ENCODE measurements at places on chromosomes 3 and 15.

GRCh38 chr15:79595995-79596622 lies 164.0 kb downstream of the MINAR1 start:
- peak; percentile 93 for DNase-seq
- H3K36me3 ChIP-seq = no peaks in the 10 kb centered on the region
- H3K4me3 ChIP-seq = no peak overlapping the region
- H3K4me1 ChIP-seq = no peaks in the 10 kb centered on the region

GRCh38 chr3:61530355-61530754 lies 31.0 kb upstream of the PTPRG start:
- peak; percentile 10 for DNase-seq
- H3K4me1 ChIP-seq = no peaks in the 10 kb centered on the region
- H3K27ac ChIP-seq = no peak overlapping the region
- H3K4me3 ChIP-seq = no peak overlapping the region
- no peaks in the 10 kb centered on the region for H3K27me3 ChIP-seq

GRCh38 chr3:187612656-187613055 lies 57.5 kb downstream of the SST start:
- H3K36me3 ChIP-seq = no peaks in the 10 kb centered on the region
- H3K4me1 ChIP-seq = no peaks in the 10 kb centered on the region
- H3K4me3 ChIP-seq = no peak overlapping the region
- no peaks in the 10 kb centered on the region for H3K27me3 ChIP-seq

DNA sequence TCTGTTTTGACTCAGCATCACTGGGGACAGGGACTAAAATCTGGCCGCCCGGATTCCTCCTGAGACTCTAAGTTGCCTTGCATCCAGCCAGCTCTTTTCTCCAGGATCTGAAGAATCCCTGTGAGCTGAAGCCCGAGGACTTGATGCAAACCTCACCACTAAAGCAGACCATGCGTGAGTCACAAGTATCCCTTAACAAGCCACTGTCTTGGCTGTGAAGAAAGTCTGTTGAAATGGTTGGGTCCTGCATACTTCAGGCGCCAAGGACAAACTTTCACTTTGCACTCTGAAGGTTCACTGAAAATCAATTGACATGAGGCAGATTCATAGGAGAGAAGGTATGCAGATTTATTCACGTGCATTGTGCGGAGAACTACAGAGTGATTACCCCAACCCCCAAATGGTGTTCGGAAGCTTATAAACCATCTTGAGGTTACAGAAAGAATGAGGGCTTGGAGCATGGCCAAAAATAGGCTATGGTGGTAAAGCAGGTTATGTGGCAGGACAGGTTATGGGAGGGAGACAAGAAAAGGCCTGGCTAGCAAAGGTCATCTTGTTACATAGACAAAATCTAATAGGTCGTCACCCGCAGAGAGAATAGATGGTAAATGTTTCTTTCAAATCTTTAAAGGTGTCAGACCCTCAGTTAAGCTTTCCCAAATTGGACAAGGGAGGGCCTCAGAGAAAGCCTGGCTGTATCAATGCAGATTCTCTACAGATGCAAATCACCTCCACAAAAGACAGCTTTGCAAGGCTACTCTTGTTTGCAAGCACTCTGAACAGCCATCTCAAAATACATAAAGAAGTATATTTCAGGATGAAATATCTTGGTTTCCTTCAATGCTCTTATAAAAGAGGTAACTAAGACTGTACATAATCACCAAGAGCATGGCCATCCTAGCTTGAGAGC lies 126.3 kb upstream of the PLAAT1 start:
- no peak overlapping the region for H3K27ac ChIP-seq
- DNase-seq = no peak
- no peaks in the 10 kb centered on the region for H3K27me3 ChIP-seq
- no peak overlapping the region for H3K4me3 ChIP-seq
- H3K36me3 ChIP-seq = no peaks in the 10 kb centered on the region
- no peaks in the 10 kb centered on the region for H3K4me1 ChIP-seq

DNA sequence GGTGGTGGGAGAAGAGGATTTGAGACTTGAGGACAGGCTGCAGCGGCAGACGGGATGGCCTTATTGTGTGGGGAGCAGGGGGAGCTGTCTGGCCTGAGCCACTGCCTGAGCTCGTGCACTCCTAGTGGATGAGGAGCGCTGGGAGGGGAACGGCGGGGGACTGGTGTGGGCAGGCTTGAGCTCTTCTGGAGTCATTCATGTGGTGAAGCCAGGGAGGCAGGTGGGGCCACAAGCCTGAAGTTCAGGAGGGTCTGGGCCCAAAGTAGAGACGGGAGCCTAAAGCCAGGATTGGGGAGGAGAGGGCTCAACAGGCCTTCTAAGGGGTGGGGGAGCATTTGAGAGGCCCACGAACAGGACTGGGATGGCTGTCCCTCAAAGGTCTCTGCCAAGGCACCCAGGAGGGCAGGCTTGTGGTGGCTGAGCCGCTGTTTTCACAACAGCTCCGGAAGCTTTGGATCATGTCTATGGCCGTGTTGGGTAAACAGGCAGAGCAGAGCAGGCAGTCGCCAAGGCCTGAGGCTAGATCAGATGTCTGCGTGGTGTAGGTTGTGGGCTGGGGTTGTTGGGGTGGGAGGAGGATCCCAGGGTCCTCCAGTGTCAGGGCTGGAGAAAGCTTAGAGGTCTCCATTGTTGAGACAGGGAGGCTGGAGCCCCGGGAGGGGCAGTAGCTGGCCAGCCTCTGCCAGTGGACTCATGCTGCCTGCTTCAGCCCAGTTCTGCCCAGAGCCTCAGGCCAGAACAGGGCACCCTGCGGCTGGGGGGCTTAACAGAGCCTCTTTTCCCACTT lies 8.2 kb downstream of the PRKCD start:
- no peaks in the 10 kb centered on the region for H3K36me3 ChIP-seq
- H3K4me1 ChIP-seq = peaks cover 63% of the 10 kb centered on the region
- DNase-seq = no peak
- no peaks in the 10 kb centered on the region for H3K27me3 ChIP-seq

- DNase-seq = no peak
- H3K27me3 ChIP-seq = no peaks in the 10 kb centered on the region
- H3K4me1 ChIP-seq = no peaks in the 10 kb centered on the region
- no peak overlapping the region for H3K4me3 ChIP-seq
These were observed 161.3 kb downstream of the GREM1 start for GRCh38 chr15:32878869-32879805.

- H3K36me3 ChIP-seq = no peaks in the 10 kb centered on the region
- H3K4me1 ChIP-seq = no peaks in the 10 kb centered on the region
- H3K4me3 ChIP-seq = no peak overlapping the region
- H3K27me3 ChIP-seq = no peaks in the 10 kb centered on the region
These were observed 316.7 kb upstream of the SEMA6D start for GRCh38 chr15:47400603-47401002.

- DNase-seq = no peak
- no peaks in the 10 kb centered on the region for H3K27me3 ChIP-seq
- H3K27ac ChIP-seq = peak overlapping the region; percentile 34
- H3K36me3 ChIP-seq = no peaks in the 10 kb centered on the region
- peaks cover 49% of the 10 kb centered on the region for H3K4me1 ChIP-seq
These were observed 22.2 kb downstream of the SHF start for GRCh38 chr15:45165536-45165935.

DNA sequence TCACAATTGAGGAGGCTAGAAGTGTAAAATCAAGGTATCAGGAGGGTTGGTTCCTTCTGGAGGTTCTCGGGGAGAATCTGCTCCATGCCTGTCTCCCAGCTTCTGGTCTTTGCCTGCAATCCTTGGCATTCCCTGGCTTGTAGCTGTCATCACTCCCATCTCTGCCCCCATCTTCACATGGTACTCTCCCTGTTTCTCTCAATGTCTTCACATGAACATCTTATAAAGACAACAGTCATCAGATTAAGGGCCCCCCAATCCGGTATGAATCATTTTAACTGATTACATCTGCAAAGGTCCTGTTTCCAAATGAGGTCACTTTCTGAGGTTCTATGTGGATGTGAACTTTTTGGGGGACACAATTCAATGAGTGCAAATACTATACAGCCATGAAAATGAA lies 113.0 kb upstream of the GALNT15 start:
- H3K27me3 ChIP-seq = no peaks in the 10 kb centered on the region
- H3K36me3 ChIP-seq = no peaks in the 10 kb centered on the region
- peaks cover 11% of the 10 kb centered on the region for H3K4me1 ChIP-seq
- no peak for DNase-seq
- no peak overlapping the region for H3K27ac ChIP-seq

GRCh38 chr3:194938845-194939531 lies 253.3 kb downstream of the FAM43A start:
- H3K27me3 ChIP-seq = no peaks in the 10 kb centered on the region
- no peaks in the 10 kb centered on the region for H3K36me3 ChIP-seq
- no peak overlapping the region for H3K4me3 ChIP-seq

DNA sequence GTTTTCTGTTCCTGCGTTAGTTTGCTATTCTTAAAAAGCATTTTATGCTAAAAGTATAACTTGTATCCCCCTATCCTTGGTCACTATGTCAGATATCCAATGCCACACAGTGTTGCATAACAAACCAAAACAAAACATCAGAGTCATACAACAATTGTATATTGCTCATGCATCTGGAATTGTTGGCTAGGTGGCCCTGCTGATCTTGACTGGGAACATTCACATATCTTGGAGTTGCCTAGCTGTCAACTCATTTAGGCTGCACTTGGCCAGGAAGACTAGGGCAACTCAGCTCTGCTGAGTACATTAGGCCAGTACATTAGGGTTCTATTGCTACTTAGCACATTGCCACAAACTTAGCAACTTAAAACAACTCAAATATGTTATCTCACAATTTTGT lies 706.5 kb upstream of the UBE2E2 start:
- H3K27ac ChIP-seq = no peak overlapping the region
- H3K4me1 ChIP-seq = no peaks in the 10 kb centered on the region
- no peak overlapping the region for H3K4me3 ChIP-seq
- H3K27me3 ChIP-seq = no peaks in the 10 kb centered on the region
- no peak for DNase-seq
- H3K36me3 ChIP-seq = no peaks in the 10 kb centered on the region

DNA sequence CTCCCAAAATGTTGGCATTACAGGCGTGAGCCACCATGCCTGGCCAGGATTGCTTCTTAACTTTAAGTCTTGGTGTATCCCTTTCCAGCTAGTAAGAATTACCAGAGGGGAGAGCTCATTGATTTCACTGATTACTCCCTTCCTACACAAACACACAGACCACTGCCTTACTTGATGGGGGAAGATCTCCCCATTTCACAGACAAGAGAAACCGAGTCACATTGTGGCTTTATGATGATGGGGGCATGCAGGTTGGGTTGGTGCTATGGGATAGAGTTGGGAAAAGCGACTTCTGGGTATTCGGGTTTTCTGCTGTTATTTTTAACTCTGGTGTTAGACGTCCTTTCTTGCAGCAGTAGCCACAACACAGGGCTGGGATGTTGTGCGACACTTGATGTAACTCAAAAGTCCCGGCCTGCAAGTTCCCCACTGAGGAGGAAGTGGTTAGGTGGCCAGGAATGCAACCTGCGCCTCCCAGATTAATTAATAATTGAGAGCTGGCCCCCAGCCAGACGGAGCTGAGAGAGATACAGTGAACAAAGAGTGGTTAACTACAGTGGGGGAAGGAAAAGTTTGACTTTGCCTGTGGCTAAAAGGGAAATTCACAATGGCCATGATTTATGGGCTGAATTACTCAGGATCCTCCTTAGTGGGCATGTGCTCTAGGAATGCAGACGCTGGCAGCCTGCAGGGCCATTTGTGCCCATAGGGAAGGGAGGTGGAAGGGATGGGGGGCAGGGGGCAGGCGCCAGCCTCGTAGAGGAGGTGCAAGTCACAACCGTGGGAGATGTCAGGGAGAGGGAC lies 63.6 kb downstream of the SMAD6 start:
- no peaks in the 10 kb centered on the region for H3K27me3 ChIP-seq
- H3K27ac ChIP-seq = no peak overlapping the region
- DNase-seq = peak; percentile 99
- peak overlapping the region; percentile 42 for H3K4me3 ChIP-seq
- no peaks in the 10 kb centered on the region for H3K36me3 ChIP-seq

GRCh38 chr15:74840851-74841775 lies 1.8 kb downstream of the ULK3 start:
- no peaks in the 10 kb centered on the region for H3K27me3 ChIP-seq
- peaks cover 53% of the 10 kb centered on the region for H3K36me3 ChIP-seq
- DNase-seq = no peak
- no peak overlapping the region for H3K4me3 ChIP-seq

DNA sequence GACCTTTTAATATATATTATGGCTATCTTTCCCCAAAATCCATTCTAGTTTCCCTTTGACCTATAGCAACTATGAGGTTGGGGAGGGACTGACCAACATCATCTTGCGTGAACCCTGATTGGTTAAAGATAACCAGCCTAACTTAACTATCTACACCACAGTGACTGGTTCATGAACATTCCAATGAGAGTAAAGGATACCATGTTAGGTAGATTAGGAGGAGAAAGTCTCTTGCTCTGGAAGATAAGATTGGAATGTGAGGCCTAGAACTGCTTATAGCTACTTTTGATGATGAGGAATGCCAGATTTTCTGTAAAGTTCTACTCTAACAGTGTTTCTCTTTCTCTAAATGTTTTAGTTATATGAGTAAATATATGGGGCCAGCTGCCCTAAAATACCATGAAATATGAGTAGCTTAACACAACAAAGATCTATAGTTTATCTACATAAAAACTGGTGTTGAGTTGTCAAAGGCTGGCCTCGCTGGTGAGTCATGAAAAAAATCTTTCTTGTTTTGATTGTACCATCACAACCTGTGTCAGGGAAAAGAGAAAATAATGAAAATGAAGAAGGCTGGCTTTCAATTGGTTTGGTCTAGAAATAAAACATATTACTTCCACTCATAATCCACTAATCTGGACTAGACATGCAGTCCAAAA lies 481.4 kb downstream of the NSUN3 start:
- DNase-seq = no peak
- no peak overlapping the region for H3K4me3 ChIP-seq
- no peaks in the 10 kb centered on the region for H3K36me3 ChIP-seq
- no peaks in the 10 kb centered on the region for H3K27me3 ChIP-seq
- H3K27ac ChIP-seq = no peak overlapping the region

DNA sequence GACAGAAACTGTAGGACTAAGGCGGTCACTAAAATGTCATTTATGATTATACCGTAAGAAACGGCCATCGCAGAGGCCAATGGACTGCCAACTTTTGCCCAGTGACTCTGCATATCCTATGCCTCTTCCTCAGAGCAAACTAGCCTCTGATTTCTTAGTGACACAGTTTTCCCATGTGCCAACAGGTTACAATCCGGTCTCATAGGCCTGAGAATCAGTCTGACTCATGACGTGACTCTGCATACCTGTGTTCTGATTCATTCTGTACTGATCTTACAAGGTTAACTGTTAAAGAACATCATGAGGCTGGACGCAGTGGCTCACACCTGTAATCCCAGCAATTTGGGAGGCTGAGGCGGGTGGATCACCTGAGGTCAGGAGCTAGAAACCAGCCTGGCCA lies 17.8 kb downstream of the RUBCN start:
- DNase-seq = no peak
- H3K27me3 ChIP-seq = no peaks in the 10 kb centered on the region
- H3K4me1 ChIP-seq = no peaks in the 10 kb centered on the region
- no peak overlapping the region for H3K4me3 ChIP-seq
- H3K27ac ChIP-seq = no peak overlapping the region
- peaks cover 2% of the 10 kb centered on the region for H3K36me3 ChIP-seq
